ENCODE measurements at places on chromosomes 12 and 14.

DNA sequence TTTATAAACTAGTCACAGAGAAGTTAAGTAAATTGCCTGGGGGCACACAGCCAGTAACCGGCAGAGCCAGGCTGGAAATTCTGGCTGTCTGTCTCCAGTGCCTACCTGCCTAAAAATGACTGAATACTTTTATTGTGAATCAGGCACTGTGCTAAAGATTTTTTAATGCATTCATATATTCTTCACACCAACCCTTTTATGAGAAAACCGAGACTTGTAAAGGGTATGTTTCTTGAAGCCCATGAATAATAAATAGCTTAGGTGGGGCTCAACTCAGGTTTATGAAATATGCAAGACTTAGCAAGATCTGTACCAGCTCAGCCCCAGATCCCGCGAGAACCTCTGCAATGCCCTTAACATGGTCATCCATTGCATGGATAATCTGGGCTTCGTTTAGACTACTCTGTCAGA is 60.8 kb downstream of the TMCC3 start:
- DNase-seq: no peak

DNA sequence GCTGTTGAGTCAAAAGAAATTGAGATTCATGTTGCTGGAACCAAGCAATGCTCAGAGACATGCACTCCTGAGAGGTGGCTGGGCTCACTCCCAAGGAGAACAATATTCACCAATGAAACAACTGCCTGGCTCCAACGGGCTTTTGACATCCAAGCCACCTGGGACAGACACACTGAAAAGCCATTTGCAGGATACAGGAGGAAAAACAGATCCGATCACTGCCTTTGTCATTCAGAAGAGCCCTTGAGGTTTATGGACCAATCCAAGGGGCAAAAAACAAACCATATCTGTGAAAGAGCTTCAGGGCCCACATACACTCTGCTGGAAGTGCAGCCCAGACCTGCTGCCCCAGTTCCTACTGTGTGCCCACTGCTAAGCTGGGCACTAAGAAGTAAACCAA is 277.5 kb downstream of the NUAK1 start:
- DNase-seq: no peak

- DNase-seq: no peak
Observed at GRCh38 chr12:4558171-4558570, 3.8 kb upstream of the DYRK4 start.

- DNase-seq: no peak
Observed at GRCh38 chr12:76241371-76241770, 106.8 kb downstream of the BBS10 start.

DNA sequence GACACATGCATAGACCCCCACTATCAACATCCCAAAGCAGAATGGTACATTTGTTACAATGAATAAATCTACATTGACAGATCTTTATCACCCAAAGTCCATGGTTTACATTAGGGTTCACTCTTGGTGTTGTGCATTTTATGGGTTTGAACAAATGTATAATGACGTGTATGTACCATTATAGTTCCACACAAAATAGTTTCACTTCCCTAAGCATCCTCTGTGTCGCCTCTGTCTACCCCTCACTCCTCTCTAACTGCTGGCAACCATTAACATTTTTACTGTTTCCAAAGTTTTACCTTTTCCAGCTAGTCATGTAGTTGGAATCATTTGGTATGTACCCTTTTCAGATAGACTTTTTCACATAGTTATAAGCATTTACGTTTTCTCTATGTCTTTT is 69.5 kb upstream of the LMO3 start:
- no peak for DNase-seq

- DNase-seq: no peak
Observed at GRCh38 chr12:105721051-105721825, 390.7 kb downstream of the C12orf75 start.

- no peak for DNase-seq
Observed at GRCh38 chr12:130336723-130337487, 782 bp upstream of the PIWIL1 start.

GRCh38 chr12:31742891-31743290 is 14.1 kb upstream of the AMN1 start:
- DNase-seq: no peak

DNA sequence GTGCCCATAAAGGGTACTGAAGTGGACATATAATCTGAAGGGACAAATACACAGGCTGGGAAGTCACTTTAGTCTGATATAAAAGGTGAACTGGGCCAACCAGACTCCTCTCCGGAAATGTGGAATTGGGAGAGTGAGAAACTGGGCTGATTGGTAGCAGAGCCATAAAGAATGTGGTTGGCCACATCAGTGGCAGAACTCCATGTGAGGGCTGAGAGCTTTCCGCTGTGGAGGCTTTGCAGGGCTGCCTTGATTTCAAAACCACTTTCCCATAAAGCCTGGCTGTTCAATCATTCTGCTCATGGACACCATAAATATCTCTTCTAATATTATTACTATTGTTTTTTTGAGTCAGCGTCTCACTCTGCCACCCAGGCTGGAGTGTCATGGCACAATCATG is 220.3 kb downstream of the MON2 start:
- no peak for DNase-seq

DNA sequence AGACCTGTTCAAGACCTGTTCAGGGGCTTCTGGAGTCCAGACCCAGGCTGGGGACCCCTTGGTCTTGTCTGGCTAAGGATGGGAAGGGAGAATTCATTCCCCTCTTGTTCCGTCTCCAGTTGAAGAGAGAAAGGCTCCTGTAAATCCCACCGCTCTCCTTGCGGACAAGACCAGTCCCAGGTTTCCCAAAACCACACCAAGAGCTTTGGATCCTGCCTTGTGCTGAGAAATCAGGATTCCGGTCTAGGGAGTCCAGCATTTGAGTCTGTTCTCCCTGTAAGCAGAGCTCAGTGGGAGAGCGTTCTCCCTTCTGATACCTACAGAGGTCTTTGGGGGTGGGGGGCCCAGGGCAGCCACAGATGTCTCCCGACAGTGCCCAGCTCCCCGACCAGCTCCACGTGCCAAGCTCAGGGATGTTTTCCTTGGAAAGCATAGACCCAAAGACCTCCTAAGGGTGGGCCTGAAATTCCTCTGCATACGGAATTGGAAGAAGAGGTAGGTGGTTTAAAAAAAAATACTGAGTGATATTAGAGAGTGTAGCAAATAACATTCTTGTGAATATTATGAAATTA is 1.9 kb downstream of the HOXC13 start:
- DNase-seq: no peak

DNA sequence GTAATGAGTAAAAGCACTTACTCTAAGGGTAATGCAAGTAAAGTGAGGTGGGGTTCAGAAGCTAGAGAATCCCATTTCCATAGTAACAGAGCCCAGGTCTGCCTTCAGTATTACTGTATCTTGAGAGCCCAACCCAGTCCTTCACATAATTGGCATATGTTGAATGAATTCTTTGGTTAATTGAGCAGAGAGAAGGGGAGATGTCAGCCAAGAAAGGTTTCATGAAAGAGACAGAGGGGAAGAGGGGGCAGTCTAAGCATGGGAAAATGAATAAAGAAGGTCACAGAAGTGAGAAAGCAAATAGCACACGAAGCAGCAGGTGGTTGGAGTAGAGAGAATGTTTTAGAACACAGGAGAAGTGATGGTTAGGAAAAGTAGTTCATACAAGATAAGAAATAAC is 371.1 kb downstream of the SEC23A start:
- DNase-seq: no peak

DNA sequence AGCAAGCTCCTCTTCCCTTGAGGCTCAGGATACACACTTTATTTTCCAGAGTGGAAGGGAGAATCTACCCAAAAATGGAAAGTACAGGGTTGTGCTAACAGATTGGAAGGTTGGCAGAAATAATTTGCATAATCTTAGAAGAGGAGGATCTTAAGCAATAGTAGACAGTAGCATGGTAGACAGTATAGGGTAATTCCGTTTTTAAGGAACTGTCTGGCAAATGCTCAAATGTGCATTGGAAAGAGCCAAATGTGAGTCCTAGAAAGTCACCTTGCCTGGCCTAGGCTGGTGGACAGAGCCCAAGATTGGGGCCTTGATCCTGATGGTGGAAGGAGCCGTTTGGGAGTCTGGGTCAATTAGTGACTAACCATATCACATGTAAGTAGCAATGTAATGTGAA is 13.1 kb upstream of the CARMIL3 start:
- no peak for DNase-seq

DNA sequence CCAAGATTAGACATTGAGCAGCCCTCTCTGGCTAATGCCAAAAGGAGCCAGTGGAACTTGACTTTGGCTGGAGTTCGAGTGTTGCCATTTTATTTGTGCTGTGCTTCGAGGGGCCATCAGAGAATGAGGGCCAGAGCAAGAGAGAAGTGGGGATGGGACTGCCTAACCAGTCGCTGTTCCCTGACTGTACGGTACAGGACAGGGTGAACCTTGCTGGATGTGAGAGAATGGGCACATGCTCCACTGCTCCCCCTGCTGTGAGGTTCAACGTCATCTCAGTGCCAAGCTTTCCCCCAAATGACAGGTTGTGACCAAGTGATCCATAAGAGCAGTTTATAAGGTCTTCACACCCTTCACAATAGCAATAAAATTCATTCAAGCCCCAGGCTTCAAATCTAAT is 55.1 kb upstream of the BCL11B start:
- DNase-seq: no peak

DNA sequence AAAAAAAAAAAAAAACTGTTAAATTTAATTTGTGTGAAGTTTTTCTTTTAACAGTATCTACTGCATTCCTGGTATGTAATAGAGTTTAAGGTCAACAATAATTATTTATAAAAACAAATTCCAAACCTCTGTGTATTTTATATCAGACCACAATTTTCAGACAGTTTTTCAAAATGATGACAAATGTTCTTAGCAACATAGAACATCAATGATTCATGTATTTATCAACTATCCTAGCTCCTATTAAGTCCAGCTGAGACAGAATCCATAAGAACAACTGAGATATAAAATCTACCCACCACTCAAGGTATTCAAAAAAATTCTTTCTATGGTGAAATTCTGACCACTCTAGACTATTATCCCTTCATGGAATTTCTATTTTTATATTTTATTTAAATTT is 144.5 kb downstream of the EPS8 start:
- no peak for DNase-seq

DNA sequence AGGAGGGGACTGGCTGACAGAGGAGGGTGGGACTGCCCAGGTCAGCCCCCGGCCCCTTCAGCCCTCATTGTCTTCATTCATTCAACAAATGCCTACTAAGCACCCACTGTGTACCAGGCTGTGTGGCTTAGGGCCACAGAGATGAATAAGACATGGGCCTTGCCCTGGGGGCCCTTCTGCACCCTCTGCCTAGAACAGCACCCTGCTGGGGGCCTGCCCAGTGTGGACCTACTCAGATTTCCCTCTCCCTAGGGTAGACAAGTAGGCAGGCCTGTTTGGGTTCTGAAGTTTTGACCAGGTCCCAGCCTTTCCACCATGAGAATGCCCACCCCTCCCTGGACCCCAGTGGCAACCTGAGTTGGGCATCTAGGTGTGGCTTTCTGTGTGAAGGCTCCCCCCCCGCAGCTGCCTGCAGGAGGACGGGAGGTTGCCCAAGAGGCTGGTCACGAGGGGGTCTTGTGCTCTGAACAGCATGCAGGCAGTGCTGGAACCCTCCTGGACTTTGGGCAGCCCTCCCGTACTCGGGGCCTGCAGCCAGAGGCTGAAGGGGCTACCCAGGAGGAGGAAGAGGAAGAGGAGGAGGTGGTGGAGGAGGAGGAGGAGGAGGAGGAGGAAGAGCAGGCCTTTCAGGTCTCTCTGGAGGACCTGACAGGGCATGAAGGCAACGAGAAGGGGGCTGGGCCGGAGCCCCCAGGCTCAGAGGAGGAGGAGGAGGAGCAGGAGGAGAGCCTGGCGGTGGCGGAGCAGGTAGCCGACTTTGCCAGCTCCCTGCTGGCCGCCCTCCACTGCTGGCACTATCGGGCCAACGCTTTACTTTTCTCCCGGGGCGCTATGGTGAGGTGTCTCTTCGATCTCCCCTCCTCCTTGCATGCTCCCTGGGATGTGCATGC is 33.4 kb downstream of the PLEKHG3 start:
- no peak for DNase-seq

Data from endothelial cell (in vitro differentiated cells).